ENCODE measurements at places on chromosomes 4 and X. TPM values are rescaled to one million over a fixed set of nuclear protein-coding genes. Genes with fewer than 3 reads are reported as not detected.

SSX2B gene
- 0.26 TPM for total RNA-seq

CCDC158 gene
- total RNA-seq = 0.55 TPM

PRMT9 gene
- 7.8 TPM for total RNA-seq

ADH1A gene
- total RNA-seq = 5.4 TPM

AKAP14 gene
- total RNA-seq = not detected

SOX3 gene
- total RNA-seq = not detected

CENPVL1 gene
- 0.17 TPM for total RNA-seq

ZCCHC18 gene
- total RNA-seq = 1.0 TPM

MAN2B2 gene
- 53.6 TPM for total RNA-seq

AFF2 gene
- total RNA-seq = 36.0 TPM

AFAP1 gene
- 22.7 TPM for total RNA-seq

SFRP2 gene
- 34.0 TPM for total RNA-seq

HERC6 gene
- 12.3 TPM for total RNA-seq

H2BW2 gene
- total RNA-seq = 0.17 TPM

CORIN gene
- total RNA-seq = 6.6 TPM

GYG2 gene
- 5.4 TPM for total RNA-seq

UCP1 gene
- not detected for total RNA-seq

HPGD gene
- 37.2 TPM for total RNA-seq

PAGE5 gene
- total RNA-seq = not detected

VBP1 gene
- total RNA-seq = 36.9 TPM

SLC6A14 gene
- total RNA-seq = 0.12 TPM

FAAH2 gene
- total RNA-seq = 5.1 TPM

TKTL1 gene
- not detected for total RNA-seq

BGN gene
- total RNA-seq = 204 TPM

GRIA2 gene
- total RNA-seq = 0.32 TPM

CTAG1B gene
- not detected for total RNA-seq

SOD3 gene
- 86.8 TPM for total RNA-seq

IL1RAPL1 gene
- total RNA-seq = 0.29 TPM

CENPI gene
- 1.3 TPM for total RNA-seq

PRDM8 gene
- total RNA-seq = 4.1 TPM

CASP6 gene
- total RNA-seq = 33.7 TPM

HPSE gene
- 5.9 TPM for total RNA-seq

HSFX2 gene
- total RNA-seq = 0.83 TPM

NWD2 gene
- 0.09 TPM for total RNA-seq

SULT1E1 gene
- 0.29 TPM for total RNA-seq

PRAF2 gene
- 41.8 TPM for total RNA-seq

Data from mucosa of gallbladder (tissue), 1 donor.